ENCODE measurements at places on chromosomes 3 and 15. TPM values are rescaled to one million over a fixed set of nuclear protein-coding genes. Genes with fewer than 3 reads are reported as not detected.

- no peak for DNase-seq
- no peaks in the 10 kb centered on the region for H3K4me1 ChIP-seq
- no peaks in the 10 kb centered on the region for H3K27me3 ChIP-seq
These were observed 148.1 kb downstream of the SNRK start for GRCh38 chr3:43434431-43434830.

GRCh38 chr15:85412956-85413854 is 32.8 kb downstream of the AKAP13 start:
- H3K27me3 ChIP-seq = no peaks in the 10 kb centered on the region
- DNase-seq = peak; percentile 82
- peak overlapping the region; percentile 69 for H3K27ac ChIP-seq

The MYEF2 gene
- total RNA-seq = 37.4 TPM

The SEMA3G gene
- total RNA-seq = 2.7 TPM

DNA sequence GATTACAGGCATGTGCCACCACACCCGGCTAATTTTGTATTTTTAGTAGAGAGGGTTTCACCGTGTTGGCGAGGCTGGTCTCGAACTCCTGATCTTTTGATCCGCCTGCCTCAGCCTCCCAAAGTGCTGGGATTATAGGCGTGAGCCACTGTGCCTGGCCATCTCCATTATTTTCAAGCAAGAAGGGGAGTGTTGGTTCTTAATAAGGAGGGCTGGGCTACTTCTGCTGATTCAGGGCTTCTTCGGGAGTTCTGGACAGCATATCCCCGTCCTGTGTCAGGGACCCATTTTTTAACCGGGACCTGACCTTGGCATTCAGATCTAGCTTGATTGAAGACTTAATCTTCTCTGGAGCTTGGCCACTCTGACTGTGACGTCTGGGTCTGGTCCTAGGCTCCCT is 74.1 kb upstream of the SYN2 start:
- no peaks in the 10 kb centered on the region for H3K36me3 ChIP-seq
- H3K27me3 ChIP-seq = peaks cover 5% of the 10 kb centered on the region

- no peak for DNase-seq
- no peaks in the 10 kb centered on the region for H3K27me3 ChIP-seq
- no peak overlapping the region for H3K4me3 ChIP-seq
These were observed 255.7 kb downstream of the MBNL1 start for GRCh38 chr3:152524198-152525140.

GRCh38 chr3:38164643-38164951 is 740 bp upstream of the OXSR1 start:
- no peaks in the 10 kb centered on the region for H3K36me3 ChIP-seq
- H3K4me3 ChIP-seq = peak overlapping the region; percentile 51
- no peak for DNase-seq
- H3K4me1 ChIP-seq = peaks cover 10% of the 10 kb centered on the region

GRCh38 chr3:144364737-144365136 is 393.1 kb downstream of the DIPK2A start:
- H3K27me3 ChIP-seq = no peaks in the 10 kb centered on the region
- DNase-seq = no peak

DNA sequence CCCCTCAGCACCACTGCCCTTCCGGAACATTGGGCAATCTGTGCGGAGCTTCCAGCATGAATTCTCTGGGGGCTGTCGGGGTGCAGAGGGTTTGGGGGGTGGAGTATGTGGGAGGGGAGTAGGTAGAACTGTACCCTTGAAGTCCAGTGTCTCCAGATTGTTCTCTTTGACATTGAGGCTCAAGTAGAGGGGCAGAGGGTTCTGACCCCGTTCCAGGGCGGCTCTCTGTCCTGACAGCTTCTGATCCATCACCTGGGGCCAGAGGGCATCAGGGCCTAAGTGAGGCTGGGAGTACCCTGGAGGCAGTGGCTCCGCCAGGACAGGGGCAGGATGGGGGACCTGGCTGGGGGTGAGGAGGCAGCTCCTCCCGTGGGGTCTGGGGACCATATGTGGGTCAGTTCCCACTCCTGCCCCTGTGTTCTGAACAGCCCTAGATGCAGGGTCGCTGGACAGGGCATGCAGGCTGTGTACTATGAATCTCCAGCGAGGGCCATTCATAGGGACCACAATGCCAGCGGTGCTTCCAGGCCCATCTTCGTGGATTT is 22.1 kb downstream of the PLA2G4D start:
- H3K4me1 ChIP-seq = no peaks in the 10 kb centered on the region
- H3K27ac ChIP-seq = no peak overlapping the region
- H3K27me3 ChIP-seq = no peaks in the 10 kb centered on the region
- H3K4me3 ChIP-seq = no peak overlapping the region
- DNase-seq = peak; percentile 9

- no peaks in the 10 kb centered on the region for H3K36me3 ChIP-seq
- no peak overlapping the region for H3K4me3 ChIP-seq
- no peak for DNase-seq
- no peak overlapping the region for H3K27ac ChIP-seq
- H3K27me3 ChIP-seq = no peaks in the 10 kb centered on the region
These were observed 309.1 kb downstream of the TUSC7 start for GRCh38 chr3:117018655-117019054.

DNA sequence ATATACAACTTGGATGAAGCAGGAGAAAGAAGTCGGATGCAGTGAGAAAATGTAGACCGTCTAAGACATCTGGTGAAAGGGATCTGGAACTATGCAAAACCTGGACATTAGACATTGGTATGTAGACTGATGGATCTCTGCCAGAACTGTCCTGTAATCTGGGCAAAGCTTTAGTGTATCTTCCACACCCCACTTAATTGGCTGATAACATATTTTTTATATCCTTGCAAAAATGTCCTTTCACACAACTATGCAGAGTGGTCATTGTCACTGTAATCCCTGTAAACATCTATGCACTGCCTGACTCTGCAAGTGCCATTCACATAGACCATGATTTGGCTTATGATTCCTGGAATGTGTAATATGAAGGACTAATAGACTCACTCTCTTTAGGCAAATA is 163.1 kb downstream of the TUSC7 start:
- H3K4me3 ChIP-seq = no peak overlapping the region
- H3K4me1 ChIP-seq = no peaks in the 10 kb centered on the region
- no peaks in the 10 kb centered on the region for H3K27me3 ChIP-seq
- no peaks in the 10 kb centered on the region for H3K36me3 ChIP-seq

DNA sequence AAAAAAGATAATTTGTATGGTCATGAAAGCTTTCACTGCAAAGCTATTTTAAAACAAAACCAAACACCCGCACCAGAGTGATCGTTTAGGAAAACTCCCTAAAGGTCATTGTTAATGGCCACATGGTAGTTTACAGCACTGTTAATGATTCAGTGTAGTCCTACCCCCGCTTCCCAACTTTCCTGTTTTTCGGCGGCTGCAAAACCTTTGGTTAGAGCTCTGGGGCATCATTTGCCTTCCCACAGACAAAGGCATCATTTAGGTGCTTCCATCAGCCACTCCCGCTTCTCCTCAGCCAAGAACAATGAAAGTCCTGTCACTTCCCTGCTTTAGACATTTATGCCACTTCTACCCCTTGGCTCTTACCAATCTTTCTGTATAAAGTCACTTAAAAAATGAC is 10.6 kb downstream of the MELTF start:
- H3K4me1 ChIP-seq = no peaks in the 10 kb centered on the region
- no peak overlapping the region for H3K27ac ChIP-seq
- no peak overlapping the region for H3K4me3 ChIP-seq

The P2RY12 gene
- 1.9 TPM for total RNA-seq

- H3K27ac ChIP-seq = peak overlapping the region; percentile 82
- no peaks in the 10 kb centered on the region for H3K27me3 ChIP-seq
- no peak overlapping the region for H3K4me3 ChIP-seq
- no peaks in the 10 kb centered on the region for H3K36me3 ChIP-seq
- no peak for DNase-seq
These were observed 16.2 kb downstream of the XIRP1 start for GRCh38 chr3:39176025-39176714.

The IQGAP1 gene
- 129 TPM for total RNA-seq

DNA sequence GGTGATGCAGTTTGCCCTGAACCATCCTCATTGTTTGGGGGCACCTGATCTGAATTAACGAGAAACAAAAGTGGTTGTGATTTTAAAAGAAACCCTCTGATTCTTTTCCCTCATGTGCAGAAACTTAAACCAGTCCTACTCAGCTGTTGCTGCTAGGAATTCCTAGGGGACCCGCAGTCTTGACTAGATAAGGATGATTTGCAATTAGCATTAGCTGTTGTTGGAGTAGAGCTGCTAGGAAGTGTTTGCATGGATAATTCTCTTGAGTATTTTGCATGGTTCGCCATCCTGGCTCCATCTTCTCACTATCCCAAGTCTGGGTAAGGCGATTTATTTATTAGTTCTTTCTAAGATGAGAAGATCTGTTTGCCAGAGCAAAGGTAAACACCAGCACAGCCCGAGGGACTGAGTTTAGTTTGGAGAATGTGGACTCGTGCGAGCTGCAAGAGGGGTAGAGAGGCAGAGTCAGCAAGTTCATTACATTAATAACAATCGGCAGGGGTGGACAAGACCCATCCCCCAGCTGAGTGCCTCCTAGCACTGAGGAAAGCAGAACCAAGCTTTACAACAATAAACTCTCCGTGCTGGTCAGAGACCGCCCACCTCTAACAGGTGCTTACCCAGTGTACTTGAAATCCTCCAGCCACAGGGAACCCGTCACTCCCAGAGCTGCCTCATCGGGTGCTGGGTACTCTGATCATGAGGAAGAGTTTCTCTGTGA is 4.1 kb downstream of the FGD5 start:
- no peaks in the 10 kb centered on the region for H3K36me3 ChIP-seq
- no peak overlapping the region for H3K4me3 ChIP-seq
- H3K27me3 ChIP-seq = no peaks in the 10 kb centered on the region
- DNase-seq = no peak
- no peak overlapping the region for H3K27ac ChIP-seq

DNA sequence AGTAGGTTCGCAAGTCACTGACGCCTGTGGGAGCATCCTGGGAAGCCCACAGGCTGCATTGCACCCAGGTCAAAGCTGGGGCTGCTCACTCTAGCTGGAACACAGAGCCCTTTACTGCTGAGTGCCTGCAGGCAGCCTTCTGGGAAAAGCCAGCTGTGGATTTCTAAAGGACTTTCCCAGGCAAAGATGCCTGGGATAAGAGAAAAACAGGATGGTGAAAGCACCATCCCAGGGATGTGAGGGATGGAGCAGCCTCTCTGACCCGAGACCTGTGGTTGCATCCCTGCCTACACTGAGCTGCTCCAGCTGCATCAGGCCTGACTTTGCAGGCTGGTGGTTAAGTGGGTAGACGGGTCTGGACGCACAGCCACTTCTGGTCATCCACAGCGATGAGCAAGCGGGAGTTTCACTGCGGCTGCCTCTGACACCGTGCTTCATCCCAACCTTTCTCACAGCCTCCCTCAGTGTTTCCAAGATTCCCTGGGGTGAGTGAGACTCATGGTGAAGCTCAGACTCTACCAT is 52.5 kb upstream of the AMOTL2 start:
- no peak overlapping the region for H3K27ac ChIP-seq
- DNase-seq = no peak
- no peaks in the 10 kb centered on the region for H3K27me3 ChIP-seq
- no peaks in the 10 kb centered on the region for H3K36me3 ChIP-seq
- peaks cover 6% of the 10 kb centered on the region for H3K4me1 ChIP-seq

DNA sequence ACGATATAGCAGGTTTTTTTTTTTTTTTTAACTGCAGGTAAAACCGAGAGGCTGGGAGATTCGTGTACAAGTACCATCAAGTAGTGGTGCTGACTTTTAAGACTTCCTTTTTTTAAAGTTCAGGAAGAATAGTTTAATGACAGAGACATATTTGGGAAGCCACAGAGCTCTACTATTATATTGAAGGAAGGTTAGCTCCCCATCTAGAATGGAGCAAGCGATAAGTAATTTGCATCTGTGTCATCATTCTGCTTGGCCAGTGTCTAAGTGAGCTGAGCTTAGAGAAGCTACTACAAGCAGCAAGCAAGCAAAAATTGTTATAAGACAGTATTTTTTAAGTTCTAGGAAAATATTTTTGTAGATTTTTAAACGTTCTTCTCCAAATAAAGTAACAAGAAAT is 203.2 kb downstream of the ATP8B4 start:
- no peaks in the 10 kb centered on the region for H3K36me3 ChIP-seq
- no peak overlapping the region for H3K27ac ChIP-seq
- H3K27me3 ChIP-seq = no peaks in the 10 kb centered on the region
- DNase-seq = no peak
- H3K4me3 ChIP-seq = no peak overlapping the region

DNA sequence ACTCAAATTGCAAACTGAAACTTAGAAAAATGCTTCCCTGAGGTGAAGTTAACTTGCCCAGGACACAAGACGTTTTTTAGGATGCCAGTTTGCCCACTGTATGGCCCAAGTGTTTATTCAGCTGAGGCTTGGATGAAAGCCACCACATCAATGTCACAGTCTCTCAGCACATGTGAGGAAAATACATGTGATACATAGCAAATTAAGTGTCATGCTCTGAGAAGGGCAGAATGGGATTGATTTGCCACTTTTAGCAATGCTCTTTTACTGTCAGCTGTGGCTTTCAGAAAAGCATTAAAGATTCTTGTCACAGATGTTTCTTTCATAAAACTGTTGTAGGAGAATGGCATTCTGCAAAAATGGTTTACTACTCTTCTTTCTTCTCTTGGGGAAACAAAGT is 165.5 kb downstream of the ZIC1 start:
- no peak for DNase-seq
- H3K27ac ChIP-seq = no peak overlapping the region
- H3K4me1 ChIP-seq = no peaks in the 10 kb centered on the region
- H3K36me3 ChIP-seq = no peaks in the 10 kb centered on the region

DNA sequence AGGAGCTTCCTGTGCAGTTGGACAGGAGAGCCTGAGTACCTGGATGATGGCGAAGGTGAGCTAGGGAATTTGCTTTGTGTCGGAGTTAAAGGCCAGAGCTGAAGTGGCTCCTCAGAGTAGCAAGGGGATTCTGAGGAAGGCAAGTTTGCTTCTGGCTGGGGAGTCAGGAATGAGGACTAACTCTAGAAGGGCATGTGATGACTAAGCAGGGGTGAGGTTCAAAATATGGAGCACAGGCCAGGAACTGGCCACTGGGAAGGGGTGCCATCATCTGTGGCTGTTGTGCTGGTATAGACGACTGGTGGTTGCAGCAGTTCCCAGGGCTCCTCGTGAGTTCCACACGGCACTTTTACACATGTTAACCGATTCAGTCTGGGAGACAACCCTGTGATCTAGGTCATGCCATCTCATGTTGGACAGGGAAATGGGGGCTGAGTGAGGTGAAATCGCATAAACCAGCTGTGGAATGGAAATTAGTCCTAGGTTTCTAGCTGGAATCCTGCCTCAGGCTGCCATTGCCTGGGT is 100.8 kb downstream of the EEFSEC start:
- no peaks in the 10 kb centered on the region for H3K36me3 ChIP-seq
- no peak for DNase-seq
- H3K4me3 ChIP-seq = no peak overlapping the region
- H3K4me1 ChIP-seq = no peaks in the 10 kb centered on the region
- no peaks in the 10 kb centered on the region for H3K27me3 ChIP-seq

DNA sequence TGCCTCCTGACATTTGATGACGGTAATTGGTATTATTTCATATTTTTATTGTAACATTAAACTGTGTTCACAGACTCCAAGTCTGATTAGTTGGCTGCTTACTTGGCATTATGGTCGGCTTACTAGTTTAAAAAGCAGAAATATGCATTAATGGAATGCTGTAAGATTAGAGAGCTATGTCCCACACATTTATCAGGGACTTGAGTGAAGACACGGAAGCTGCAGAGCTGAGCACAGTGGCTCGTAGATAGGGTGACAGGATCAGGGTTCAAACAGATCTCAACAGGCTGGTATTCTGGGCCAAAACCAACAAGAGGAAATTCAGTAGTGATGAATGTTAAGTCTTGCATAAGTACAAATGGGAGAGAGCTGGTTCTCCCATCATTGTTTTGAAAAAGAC is 113.8 kb downstream of the ADAMTSL3 start:
- no peak overlapping the region for H3K4me3 ChIP-seq
- DNase-seq = no peak
- no peak overlapping the region for H3K27ac ChIP-seq
- no peaks in the 10 kb centered on the region for H3K27me3 ChIP-seq
- H3K36me3 ChIP-seq = no peaks in the 10 kb centered on the region

Measured in adrenal gland (tissue), 19 donors.